ENCODE measurements at places on chromosomes 4 and X.

DNA sequence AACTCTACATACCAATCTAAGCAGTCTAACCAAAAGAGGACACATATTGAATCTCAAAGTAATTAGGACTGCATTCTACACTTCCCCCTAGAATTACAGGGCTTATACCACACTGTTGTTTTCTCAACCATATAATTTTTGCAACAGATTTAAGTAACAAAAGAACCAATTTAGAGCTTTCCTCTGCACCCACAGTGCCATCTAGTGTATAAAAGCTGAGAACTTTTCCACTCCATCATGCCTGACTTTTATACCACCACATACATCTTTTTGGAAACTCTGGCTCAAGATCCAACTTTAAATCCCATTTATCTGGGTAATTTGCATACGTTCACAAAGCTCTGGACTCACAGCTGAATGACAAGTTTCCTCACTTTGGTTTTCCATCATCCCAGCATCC is 99.5 kb downstream of the EFHC2 start:
- no peak overlapping the region for H3K4me3 ChIP-seq
- no peak overlapping the region for H3K27ac ChIP-seq
- no peaks in the 10 kb centered on the region for H3K4me1 ChIP-seq
- no peaks in the 10 kb centered on the region for H3K36me3 ChIP-seq

- no peak overlapping the region for H3K4me3 ChIP-seq
- H3K36me3 ChIP-seq = no peaks in the 10 kb centered on the region
- no peak overlapping the region for H3K27ac ChIP-seq
- DNase-seq = no peak
- H3K27me3 ChIP-seq = no peaks in the 10 kb centered on the region
- no peaks in the 10 kb centered on the region for H3K4me1 ChIP-seq
Observed at GRCh38 chr4:37595875-37596680, 90.1 kb downstream of the RELL1 start.

GRCh38 chr4:13367244-13367643 is 116.9 kb downstream of the RAB28 start:
- no peak overlapping the region for H3K27ac ChIP-seq
- H3K4me1 ChIP-seq = no peaks in the 10 kb centered on the region
- no peak for DNase-seq
- no peak overlapping the region for H3K4me3 ChIP-seq

DNA sequence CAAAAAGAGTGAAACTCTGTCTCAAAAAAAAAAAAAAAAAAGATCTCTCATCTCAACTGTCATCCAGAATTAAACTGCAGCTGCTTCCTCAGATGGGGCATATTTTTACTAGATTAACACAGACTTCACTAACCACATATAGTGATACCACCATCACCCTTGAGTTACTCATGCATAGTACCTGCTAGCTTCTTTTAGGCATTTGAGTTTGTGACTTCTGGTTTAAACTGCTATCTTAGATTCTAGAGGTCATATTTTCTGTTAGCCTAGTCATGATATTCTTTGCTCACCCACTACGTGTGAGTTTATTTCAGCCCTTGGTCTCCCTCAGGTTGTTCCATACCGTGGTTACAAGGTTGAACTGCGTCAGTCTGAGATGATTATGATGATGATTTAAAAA is 154.9 kb upstream of the BMP3 start:
- no peaks in the 10 kb centered on the region for H3K4me1 ChIP-seq
- H3K36me3 ChIP-seq = no peaks in the 10 kb centered on the region
- no peak overlapping the region for H3K4me3 ChIP-seq
- no peak overlapping the region for H3K27ac ChIP-seq
- H3K27me3 ChIP-seq = no peaks in the 10 kb centered on the region

GRCh38 chr4:95599777-95600400 is 51.1 kb upstream of the UNC5C start:
- H3K4me3 ChIP-seq = no peak overlapping the region
- no peak for DNase-seq
- no peaks in the 10 kb centered on the region for H3K4me1 ChIP-seq
- H3K27ac ChIP-seq = no peak overlapping the region
- H3K36me3 ChIP-seq = no peaks in the 10 kb centered on the region
- H3K27me3 ChIP-seq = no peaks in the 10 kb centered on the region

DNA sequence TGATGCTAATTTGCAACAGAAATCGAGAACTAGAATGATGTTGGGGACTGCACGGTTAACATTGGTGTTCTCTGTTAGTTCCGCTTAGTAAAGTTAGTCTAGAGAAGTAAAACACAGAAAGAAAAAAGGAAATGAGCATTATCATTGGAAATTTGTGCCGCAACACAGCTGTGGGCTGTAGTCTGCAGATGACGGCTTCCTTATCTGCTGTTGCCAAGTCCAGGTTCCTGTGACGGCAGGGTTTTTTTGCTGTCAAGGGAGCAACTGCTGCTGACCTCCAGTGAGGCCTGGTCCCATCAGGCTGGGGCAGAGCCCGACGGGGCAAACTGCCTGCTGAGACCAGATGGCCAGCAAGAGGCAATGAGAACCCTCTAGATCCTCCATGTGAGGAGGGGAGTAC is 38.9 kb upstream of the PHEX start:
- DNase-seq = no peak
- H3K27ac ChIP-seq = no peak overlapping the region
- no peaks in the 10 kb centered on the region for H3K36me3 ChIP-seq

DNA sequence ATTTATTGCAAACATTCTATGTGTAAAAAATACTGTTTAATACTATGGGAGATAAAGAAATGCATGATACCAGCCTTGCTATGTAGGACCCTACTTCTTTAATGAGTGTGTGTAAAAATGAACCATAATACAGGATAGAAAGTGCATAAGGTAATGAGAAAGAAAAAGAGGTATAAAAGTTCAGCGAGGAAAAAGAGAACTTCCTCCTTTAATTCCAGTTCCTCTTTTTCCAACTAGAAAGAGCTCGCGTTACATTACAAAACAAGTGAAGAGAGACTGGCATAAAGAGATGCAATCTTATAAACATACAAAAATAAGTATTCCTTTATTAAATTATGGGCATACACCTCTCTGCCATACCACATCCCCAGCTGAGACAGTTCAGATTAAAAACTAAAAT is 77.4 kb downstream of the ANKRD17 start:
- no peak for DNase-seq
- H3K27me3 ChIP-seq = no peaks in the 10 kb centered on the region
- no peak overlapping the region for H3K4me3 ChIP-seq
- H3K4me1 ChIP-seq = no peaks in the 10 kb centered on the region
- peaks cover 2% of the 10 kb centered on the region for H3K36me3 ChIP-seq

DNA sequence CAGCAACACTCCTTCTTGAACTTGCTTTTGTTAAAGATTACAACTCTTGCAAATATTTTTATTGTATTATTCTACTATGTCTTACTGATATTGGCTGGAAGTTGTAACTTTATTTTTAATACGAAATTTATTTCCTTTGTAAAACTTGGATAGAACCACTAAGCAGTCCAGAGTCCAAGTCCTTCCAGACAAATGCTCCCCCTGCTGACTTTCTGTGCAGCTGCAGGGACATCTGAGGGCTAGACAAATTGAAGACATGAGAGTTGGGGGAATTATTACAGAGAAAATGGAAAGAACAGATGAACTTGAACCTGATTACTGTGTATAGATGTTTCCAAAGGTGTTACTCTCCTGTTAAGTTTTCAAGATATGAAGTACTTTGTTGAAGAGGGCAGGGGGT is 238.8 kb downstream of the GRIA3 start:
- no peak overlapping the region for H3K4me3 ChIP-seq
- no peaks in the 10 kb centered on the region for H3K36me3 ChIP-seq
- no peaks in the 10 kb centered on the region for H3K27me3 ChIP-seq

DNA sequence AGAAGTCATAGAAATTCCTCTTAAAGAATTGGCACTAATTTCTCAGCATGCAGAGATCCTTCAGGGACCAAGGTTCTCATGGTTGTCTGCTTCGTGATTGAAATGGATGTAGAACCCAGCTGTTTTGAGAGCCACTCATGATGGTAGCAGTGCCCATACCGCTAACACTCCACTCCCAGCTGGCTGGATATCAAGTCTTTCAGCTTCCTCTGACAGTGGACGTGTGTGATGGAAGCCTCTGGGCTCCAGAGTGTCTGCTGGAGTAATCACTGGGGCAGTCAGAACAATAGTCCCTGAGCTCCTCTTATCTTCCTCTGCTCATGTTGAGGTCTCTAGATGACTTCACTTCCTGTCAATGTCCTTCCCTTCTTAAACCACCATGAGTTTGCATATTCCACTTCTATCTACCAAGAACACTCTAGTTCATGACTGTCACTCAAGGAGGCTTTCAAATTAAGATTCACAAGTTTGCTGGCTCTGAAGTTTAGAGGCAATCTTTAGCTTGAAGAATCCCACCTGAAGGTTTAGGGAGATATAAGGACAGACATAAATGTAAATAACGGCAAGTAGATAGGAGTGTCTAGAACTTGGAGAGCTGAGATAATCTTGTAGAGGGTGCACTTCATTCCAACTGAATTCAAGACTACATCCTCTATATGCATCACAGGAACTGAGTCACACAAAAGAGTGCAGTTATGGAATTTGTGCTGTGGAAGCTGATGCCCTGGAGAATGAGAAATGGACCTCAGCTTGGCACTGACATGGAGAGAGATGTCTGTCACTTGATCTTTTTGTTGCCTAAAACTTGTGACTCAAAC is 64.5 kb upstream of the WDR1 start:
- no peak overlapping the region for H3K4me3 ChIP-seq
- peaks cover 1% of the 10 kb centered on the region for H3K4me1 ChIP-seq
- no peaks in the 10 kb centered on the region for H3K27me3 ChIP-seq
- H3K27ac ChIP-seq = no peak overlapping the region
- H3K36me3 ChIP-seq = no peaks in the 10 kb centered on the region

- DNase-seq = no peak
- H3K4me1 ChIP-seq = no peaks in the 10 kb centered on the region
Observed at GRCh38 chrX:46710425-46710824, 48.5 kb downstream of the SLC9A7 start.

GRCh38 chrX:132940727-132941327 is 17.6 kb downstream of the HS6ST2 start:
- no peaks in the 10 kb centered on the region for H3K27me3 ChIP-seq
- no peak overlapping the region for H3K4me3 ChIP-seq
- H3K36me3 ChIP-seq = no peaks in the 10 kb centered on the region

GRCh38 chr4:156536661-156537060 is 434.9 kb downstream of the PDGFC start:
- no peak for DNase-seq
- no peak overlapping the region for H3K27ac ChIP-seq
- H3K36me3 ChIP-seq = no peaks in the 10 kb centered on the region
- H3K4me3 ChIP-seq = no peak overlapping the region
- H3K4me1 ChIP-seq = no peaks in the 10 kb centered on the region

DNA sequence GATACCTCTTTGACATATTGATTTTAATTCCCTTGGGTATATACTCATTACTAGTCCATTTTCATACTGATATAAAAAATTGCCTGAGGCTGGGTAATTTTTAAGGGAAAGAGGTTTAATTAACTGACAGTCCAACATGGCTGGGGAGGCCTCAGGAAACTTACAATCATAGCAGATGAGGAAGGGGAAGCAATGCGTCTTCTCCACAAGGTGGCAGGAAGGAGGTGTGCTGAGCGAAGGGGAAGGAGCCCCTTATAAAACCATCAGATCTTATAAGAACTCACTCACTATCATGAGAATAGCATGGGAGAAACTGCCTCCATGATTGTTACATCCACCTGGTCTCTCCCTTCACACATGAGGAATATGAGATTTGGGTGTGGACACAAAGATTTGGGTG is 42.4 kb downstream of the MSX1 start:
- H3K4me1 ChIP-seq = no peaks in the 10 kb centered on the region
- no peak overlapping the region for H3K4me3 ChIP-seq
- no peak overlapping the region for H3K27ac ChIP-seq

DNA sequence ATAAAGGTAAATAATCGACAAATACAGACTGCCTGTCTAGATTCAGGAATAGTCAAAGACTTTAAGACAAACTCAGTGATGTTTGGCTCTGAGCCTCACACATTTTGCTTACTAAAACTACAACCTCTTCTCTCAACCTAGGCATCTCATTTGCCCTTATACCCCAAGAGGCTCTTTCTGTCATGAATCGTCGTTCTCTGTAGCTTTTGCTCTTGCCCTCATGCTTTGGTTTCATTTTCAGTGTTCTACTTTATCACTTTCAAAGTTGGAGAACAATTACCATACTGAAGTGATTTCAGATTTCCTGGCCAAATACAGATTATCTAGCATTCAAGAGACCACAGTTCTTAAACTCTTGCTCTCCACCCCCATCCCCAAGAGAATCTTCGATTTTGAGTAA is 114.1 kb upstream of the RAP2C start:
- H3K36me3 ChIP-seq = no peaks in the 10 kb centered on the region
- no peak overlapping the region for H3K4me3 ChIP-seq
- DNase-seq = no peak

DNA sequence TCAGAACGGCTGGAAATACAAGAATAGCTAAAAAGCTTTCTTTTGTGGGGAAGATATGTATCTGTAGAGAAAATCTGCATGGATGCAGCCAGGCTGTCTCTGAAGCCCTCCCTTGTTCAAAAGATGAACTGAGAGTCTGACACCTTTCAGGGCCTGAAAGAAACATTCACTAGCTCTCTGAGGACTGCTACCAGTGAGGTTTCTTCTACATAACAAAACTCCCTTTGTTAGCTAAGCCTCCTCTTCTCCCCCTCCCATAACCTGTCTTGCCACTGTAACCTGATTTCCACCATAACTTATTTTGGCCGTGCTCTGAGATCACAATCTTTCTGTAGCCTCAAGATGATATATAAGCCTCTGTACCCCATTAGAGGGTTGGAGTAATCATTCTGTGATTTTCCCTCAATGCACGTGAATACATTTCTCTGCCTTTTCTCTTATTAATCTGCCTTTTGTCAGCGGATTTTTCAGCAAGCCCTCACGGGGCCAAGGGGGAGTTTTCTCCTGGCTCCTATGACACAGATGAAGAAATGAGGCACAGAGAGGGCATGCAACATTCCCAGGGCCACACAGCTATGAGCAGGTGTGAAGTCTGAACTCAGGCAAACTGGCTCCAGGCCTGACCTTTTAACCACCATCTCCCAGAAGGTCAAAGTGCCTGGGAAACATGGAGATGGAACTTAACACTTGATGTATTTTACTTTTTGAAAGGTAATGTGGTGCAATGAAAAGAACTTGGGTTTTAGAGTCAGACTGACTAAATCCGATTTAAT is 161.6 kb upstream of the PRDX4 start:
- H3K36me3 ChIP-seq = no peaks in the 10 kb centered on the region
- no peak for DNase-seq
- H3K4me3 ChIP-seq = no peak overlapping the region

DNA sequence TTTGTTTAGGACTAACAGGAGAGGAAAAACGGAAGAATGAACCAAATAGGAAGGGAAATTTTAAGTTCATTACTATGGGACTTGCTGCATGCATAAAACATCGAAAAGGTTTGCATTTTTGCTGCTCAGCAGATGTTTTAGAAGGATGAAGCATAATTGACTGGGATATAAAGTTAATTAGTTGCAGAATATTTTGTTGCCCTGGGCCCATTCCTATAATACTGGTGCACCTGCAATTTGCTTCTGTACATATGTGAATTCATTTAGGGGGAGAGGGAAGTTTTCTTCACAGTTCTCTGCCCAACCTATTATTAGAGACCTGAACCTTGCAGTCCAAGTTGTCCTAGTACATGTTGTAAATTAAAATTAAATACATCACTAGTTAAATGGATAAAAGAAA is 232.0 kb downstream of the UGT8 start:
- no peaks in the 10 kb centered on the region for H3K27me3 ChIP-seq
- H3K36me3 ChIP-seq = no peaks in the 10 kb centered on the region
- no peak for DNase-seq
- H3K4me1 ChIP-seq = no peaks in the 10 kb centered on the region
- no peak overlapping the region for H3K4me3 ChIP-seq

Data from thymus (tissue), 14 donors.